ENCODE measurements at places on chromosomes 1 and 21.

DNA sequence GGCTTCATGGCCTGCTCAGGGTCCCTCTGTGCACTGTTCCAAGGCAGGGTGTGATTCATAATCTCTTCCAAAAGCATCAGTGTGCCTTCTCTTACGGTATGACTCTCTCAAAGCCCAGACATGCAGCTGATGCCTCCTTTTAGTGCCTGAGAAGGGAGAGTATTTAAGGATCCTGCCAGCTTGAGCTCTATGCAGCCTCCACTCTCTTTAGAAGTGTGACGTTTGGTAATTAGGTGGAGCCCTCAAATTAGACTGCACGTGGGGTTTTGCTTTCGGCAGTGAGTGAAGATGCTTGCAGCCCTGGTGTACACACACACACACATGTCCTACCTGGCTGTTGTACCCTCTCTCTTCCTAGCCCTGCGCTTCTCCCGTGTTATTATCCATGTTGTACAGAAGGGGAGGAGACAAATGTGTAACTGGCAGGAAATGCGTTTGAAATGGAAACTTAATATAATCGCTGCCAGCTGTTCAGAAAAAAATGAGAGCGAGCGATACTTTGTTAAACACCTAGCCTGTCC is 2.6 kb upstream of the C1orf174 start:
- DNase-seq: no peak

DNA sequence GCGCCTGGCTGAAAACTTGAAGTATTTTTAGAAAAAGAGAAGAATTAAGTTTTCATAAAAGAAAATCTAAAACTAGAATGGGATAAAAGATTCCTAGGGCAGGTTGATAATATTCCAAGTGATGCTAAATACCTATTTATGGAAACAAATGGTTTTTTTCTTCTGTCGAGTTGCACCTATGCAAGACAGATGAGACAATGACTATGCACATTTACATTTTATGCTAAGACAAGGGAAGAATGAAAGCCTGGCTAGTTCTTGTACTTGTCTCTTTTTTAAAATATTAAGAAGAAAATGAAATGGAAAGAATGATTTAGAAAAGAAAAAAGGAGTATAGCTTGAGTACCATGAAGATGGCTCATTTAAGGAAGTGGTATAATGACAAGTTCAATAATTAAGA is 24.4 kb upstream of the USP24 start:
- DNase-seq: no peak

DNA sequence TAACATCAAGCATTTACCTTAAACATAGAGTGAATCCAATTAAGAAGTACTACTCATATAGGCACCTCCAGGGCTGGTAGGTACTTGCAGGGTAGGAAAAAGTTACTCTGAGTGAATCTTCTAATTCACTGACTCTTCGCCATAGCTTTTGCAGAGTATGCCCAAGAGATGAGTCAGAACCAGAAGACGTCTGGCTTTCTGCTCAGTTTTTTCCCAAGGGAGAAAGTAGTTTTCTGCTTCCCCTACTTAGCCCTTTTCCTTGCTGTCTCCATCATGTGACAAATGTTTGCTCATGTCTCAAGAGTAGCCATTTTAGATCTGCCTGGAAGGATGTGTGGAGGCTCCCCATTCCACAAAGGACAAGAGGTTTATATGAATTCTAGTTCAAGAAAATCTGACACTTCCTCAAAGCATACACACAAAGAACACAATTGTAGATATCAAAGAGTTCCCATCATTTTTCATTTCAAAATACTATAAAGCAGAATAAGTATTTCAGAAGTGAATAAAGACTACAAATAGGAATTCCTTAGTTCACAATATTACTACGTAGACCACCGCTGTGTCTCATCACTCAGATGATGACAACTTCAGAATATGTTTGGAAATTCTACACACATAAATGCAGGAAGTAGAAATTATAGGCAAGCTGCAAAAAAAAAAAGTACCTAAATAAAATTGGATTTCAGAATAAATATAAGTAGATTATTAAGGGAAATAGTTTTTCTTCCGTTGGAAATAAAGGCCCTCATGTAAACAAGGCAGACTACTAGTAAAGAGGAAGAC is 98.5 kb downstream of the ASH1L start:
- DNase-seq: peak; percentile 49

- DNase-seq: no peak
These were observed 114.7 kb downstream of the ERG start for GRCh38 chr21:38383411-38384237.

DNA sequence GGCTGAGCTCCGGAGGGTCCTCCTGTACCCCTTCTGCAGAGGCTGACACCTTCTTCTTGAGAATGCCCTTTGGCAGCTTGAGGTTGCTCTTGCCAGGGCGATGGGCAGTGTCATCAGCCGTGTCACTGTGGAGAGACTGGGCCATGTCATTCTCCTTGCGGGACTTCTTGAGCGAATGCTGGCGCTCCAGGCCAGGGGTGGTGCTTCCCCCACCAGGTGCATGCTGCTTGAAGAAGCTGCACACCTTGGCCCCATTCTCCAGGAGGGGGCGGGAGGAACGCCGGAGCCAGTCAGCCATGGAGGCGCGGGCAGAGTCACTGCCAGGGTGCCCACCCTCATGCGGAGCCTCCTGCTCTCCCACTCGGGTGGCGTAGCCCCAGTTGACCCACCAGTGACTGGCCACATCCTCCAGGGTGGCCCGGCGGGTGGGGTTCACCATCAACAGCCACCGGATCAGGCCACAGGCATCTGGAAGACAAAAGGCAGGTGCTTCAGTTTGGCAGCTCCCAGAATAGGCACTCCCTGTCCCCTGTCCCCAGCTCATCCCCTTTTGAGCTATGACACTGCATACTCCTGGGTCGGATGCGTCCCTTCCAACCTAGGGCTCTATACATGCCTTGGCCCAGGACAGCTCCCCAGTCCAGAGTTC is 17.4 kb downstream of the NUAK2 start:
- DNase-seq: no peak

DNA sequence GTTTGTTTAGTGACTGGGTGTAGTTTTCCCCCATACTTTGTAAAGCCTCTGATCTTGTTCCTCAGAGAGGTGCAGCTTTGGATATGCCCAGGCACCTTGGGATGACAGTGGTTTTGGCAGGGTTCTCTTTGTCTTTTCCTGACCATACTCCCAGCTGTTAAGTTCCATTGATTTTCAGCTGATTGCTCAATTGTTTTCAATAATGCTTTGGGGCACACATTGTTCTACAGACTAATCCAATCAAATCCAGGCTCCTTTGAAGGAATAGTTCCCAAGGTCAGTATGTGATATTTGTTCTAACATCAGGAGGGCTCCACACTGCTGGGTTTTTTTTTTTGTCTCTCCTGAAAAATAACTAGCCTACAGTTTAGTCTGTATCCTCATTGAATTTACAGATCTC is 24.8 kb downstream of the PPP2R5A start:
- DNase-seq: no peak

DNA sequence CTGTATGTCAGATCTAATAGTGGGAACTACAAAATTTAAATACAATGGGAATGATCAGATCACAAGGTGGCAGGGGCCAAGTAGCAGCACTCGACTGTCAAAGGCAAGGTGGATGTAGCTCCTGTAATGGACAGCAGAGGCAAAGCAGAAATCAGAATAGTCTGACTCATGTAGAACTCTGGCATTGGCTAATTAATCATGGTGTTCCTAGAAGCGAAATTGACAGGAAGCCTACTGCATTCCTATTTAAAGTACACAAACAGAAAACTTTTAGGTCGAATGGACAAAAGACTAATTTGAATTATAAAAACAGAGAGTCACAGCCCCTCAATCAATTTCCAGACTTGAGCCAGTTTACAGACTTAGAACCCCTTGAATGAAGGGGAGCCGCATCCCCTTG is 17.4 kb upstream of the IL12RB2 start:
- DNase-seq: no peak

DNA sequence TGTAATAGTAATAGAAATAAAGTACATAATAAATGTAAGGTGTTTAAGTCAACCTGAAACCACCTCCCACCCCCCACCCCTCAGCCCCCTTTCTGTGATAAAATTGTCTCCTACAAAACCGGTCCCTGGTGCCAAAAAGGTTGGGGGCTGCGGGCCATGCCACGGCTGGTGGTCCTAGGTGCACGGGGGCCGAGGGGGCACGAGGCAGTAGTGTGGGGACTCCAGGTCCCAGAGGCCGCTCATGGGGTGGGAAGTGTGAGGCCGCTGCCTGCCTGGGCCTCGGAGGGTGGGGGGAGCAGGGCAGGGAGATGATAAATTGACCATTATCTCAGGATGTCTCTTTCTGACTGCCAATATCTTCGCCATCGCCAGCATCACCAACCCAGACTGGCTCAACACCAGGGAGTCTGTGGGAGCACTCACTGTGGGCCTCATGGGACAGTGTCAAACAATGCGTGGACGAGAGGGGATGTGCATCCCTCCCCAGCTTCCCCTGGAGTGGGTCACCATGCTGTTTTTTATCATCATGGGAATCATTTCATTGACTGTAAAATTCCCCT is 6.5 kb downstream of the ZBTB17 start:
- no peak for DNase-seq

Data from kidney capillary endothelial cell (primary cell).